ENCODE measurements at places on chromosomes 12 and 14.
A peak's percentile ranks its signal among the peaks of the same experiment; 100 is the strongest.

DNA sequence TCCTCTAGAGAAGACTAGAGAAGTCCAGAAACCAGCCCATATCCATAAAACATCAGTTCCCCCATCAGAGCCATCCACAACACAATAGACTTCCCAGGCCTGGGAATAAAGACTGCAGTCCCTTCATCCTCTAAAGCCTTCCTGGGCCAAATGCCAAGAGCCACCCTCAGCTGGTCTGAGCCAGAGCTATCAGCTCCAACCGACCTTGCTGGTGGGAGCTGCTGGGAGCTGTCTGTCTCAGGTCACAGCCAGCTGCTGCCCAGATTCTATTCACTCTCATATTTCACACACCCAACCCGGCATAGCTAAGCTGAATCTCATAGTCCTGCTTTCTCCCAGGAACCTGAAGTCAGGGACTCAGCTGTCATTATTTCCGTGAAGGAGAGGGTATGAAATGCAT lies 10.9 kb upstream of the TFCP2 start:
- DNase-seq = peak; percentile 25

GRCh38 chr12:75844985-75845384 lies 186.6 kb downstream of the PHLDA1 start:
- no peak for DNase-seq

GRCh38 chr14:23316300-23316699 lies 5.0 kb upstream of the PABPN1 start:
- no peak for DNase-seq

DNA sequence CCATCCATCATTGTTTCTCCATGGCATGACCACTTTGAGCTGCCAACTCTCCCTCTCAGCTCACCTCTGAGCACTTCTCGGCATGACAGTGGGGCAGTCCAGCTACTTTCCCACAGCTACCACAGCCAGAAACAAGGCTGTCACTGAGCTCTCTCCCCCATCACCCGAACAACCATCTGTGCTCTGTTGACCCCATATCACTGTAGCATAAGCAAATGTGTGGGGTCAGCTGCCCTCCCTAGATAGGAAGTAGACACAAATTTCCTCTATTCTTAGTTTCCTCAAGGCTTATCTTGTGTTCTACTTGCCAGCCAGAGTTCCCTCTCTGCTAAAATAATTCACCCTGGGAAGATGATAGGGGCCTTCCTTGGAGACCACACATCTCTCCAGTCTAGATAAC lies 82.6 kb upstream of the FUT8 start:
- DNase-seq = no peak

GRCh38 chr12:47551426-47551851 lies 154.4 kb downstream of the RPAP3 start:
- DNase-seq = peak; percentile 4

DNA sequence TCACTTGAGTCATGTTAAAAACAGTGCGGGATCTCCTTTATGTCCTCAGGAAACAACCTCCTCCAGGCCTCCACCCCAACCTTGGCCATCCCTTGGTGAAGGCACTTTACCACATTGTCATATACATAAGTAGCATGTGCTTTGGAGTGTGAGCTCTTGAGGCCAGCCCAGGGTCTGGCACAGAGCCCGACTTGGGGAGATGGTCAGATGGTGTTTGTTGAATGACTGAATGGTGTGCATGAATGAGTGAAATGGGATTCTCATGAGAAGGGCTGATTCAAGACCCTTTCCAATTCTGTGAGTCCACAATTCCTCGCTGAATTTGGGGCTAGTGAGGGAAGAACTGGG lies 52.9 kb upstream of the DLK1 start:
- DNase-seq = no peak

DNA sequence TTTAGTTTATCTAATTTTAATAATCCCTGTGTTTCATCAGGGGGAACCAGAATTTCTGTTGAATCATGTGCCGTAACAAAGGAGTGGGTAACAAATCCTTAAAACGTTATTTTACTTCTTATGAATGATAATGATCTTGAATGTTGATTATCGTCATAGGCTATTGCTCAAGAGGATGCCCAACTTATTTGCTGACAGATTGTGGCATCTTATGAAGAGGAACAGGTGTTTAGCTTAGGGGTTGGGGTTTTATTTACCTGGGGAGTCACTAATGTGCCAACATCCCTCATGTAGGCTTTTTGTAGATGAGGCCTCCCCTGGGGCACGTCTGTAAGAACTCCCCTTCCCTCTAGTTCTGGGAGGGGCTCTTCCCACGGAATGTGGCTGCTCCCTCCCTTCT lies 32.4 kb upstream of the TMX1 start:
- DNase-seq = no peak

GRCh38 chr12:14936224-14936861 lies 2.0 kb downstream of the ERP27 start:
- no peak for DNase-seq

GRCh38 chr12:96549341-96549740 lies 60.0 kb downstream of the CFAP54 start:
- no peak for DNase-seq

DNA sequence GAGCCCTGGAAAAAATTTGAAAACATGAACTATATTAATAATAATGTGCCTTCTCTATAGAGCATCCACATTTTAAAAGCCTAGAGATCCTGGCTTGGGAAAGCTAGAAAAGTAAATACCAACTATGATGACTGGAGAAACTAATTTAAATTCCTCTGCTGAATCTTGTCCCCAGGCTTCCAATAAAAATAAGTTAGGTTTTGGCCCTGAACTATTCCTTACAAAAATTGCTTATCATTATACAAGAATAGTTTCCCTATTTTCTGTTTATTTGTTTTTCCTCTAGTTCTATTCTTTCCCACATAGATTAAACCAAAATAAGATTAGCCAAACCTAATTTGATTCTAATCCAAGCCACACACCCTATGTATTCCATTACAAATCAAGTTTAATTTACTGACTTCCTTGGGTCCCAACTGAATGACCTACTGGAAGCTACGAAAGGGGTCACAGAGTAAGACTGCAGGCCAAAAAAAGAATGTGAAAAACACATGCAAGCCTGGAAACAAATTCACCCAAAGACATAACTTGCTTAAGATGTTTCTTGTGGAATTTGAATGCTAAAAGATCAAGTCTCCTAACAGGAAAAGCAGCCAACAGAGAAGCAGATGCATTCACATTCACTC lies 133.0 kb downstream of the PAWR start:
- DNase-seq = peak; percentile 12

DNA sequence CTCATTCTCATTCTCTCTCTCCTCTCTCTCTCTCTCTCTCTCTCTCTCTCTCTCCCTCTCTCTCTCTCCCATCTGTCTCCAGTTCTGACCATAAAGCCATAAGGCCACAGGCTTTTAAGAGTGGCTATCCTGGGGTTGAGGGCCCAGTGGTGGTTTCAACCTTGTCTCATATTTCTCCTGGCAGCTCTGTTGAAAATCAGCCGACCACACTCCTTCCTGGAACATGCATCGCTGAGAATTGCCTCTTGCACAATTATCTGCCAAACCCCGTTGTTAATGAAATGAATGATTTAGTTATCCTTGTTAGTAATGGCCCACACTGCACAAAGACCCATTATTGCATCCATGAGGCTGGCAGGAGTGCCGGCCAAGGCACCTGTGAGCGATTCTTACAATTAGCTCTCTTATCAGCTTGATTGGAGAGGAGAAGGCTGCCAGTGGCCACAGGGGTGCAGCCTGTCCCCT lies 30.4 kb upstream of the KCNA5 start:
- DNase-seq = no peak

DNA sequence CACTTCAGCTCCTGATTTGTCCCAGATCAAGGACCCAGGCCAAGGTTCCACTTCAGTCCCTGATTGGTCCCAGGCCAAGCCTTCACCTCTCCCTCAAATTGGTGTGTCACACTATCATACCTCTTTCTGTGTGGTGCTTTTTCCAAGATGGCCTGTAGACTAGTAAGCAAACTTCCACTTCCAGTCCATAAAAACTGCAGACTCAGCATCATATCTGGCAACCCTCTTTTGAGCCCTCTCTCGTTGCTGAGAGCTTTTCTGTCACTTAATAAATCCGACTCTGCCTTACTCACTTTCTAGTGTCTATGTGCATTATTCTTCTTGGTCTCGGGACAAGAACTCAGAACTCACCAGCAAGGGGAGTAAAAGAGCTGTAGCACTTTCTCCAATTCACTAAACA lies 1395.1 kb downstream of the LRFN5 start:
- no peak for DNase-seq

DNA sequence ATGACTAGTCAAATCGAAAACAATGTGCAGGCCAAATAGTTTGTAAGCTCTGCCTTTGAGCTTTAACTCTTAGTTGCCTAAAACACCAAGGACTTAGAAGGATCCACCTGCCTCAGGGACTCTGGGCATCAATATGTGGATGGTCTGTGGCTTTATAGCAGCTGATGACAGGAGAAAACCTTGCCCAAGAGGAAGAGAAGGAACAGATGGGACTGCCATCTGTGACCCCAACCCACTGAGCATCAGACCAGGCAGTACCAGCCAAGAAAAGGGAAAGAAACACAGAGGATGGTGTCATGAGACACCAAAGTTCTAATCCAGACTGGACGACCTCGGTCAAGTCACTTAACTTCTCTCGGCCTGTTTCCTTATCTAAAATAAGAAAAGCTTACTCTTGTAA lies 12.7 kb downstream of the TGFB3 start:
- DNase-seq = no peak

- DNase-seq = no peak
These were observed 60.0 kb upstream of the FZD10 start for GRCh38 chr12:130102266-130102665.

DNA sequence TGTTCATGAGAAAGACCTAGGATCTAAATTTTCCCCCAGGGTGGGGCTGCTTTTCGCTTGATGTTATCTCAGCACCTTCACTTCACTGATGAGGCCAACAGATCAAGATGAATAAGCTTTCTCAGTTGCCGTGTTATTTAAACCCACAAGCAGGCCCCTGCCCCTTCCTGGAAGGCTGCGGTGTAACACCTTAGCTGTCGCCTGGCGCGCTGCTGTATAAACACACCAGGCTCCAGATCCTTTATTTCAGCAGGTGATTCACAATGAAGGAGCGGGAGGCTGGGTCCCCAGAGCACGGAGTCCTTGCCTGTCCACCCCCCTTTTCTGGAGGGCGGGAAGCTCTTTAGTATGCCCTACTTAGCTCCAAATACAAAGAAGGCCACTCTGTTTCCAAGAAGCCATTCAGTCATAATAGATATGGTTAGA lies 515.4 kb downstream of the FUT8 start:
- DNase-seq = no peak

GRCh38 chr14:95164506-95164905 lies 7.2 kb upstream of the DICER1 start:
- no peak for DNase-seq

GRCh38 chr12:118098911-118099671 lies 4.7 kb downstream of the VSIG10 start:
- no peak for DNase-seq

DNA sequence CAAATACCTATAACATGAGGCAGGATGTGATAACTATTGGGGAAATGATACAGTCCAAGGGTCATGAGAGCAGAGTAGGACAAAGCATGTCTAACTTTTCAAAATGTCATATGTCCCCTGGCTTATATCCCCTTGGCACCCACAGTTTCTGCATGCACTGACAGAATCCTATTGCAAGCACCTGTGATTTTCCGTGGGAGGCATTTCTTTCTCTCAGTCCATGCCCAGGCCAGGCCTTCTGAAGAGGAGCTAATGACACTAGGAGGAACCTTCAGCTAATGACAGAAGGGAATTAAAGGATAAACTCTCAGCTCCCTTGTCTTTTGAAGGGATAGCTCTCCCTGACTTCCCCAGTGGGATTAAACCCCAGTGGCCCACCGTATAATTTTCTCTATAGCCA lies 249.2 kb downstream of the TTC6 start:
- no peak for DNase-seq

DNA sequence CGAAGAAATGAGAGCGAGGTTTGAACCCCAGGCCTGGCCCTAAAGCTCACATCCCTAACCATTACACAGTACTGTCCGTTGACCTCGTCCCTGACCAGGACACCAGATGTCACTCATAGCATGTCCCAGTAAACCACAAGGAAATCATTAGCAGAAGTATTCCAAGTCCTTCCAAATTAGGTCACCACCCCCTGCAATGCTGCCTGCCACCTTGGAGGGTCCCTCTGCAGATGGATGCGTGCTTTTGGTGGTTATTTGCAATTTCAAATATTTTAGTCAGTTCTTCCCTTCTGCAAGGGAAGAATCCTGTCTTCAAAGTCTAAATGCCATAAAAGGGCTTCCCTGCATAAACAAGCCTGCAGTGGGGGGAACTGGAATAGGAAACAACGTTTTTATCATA lies 71.3 kb downstream of the CLMN start:
- no peak for DNase-seq

DNA sequence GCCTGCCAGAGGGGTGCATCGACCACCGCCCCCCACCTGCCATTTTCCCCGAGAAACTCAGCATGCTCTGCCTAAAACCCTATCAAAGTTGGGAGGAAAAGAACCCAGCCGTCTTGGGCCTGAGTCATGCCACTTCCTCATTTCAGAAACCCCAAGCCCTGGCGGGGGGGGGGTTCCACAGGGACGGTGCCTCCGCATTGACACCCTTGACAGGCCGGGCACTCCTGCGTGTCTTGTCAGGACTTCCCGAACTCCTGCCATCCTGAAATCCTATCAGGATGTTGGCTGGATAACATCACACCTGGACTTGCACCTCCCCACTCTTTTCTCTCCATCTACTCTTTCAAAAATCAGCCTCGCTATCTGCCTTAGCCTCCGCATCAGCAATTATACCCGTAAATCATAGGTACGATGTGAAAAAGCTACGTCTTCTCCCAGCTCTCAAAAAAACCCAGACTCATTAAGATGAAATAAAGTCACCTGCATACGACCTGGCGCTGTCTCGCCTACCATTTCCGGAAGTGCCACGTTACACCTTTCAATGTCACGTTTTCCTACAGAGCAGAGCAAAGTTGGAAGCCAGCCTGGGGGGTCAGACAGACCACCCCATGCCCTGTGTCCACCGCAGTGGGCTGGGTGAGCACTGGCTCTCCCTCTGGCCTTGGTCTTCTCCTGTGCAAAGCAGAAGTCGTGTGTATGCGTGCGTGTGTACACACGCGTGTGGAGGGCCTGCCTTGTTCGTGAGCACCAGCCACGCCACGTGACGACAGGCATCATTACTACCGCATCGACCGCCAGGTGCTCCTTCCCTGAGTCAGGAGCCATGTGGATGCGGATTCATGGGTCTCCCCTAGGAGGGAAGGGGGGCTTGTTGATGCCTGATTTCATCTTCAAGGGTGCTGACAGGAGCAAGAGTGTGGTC lies 96.7 kb downstream of the RFLNA start:
- no peak for DNase-seq

DNA sequence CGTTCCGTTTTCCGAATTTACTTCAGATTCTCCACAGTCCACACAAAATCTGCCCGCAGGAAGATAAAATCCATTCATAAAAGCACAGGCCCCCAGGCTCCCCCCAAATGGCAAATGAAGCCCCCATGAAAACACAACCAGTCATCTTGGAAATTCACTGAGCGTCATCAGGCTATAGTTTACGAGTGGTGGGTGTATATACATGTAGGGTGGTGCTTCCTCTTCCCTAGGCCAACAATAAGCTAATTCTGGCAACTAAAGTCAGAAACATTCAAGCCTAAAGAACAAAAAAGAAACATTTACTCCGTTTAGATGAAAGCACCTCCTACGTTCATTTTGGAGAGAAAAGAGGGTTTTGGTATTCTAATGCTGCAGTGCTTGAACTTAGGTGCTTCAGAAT lies 5.8 kb downstream of the GPR68 start:
- no peak for DNase-seq
